ENCODE measurements at places on chromosomes 12 and 14. TPM values are rescaled to one million over a fixed set of nuclear protein-coding genes. Genes with fewer than 3 reads are reported as not detected.

DNA sequence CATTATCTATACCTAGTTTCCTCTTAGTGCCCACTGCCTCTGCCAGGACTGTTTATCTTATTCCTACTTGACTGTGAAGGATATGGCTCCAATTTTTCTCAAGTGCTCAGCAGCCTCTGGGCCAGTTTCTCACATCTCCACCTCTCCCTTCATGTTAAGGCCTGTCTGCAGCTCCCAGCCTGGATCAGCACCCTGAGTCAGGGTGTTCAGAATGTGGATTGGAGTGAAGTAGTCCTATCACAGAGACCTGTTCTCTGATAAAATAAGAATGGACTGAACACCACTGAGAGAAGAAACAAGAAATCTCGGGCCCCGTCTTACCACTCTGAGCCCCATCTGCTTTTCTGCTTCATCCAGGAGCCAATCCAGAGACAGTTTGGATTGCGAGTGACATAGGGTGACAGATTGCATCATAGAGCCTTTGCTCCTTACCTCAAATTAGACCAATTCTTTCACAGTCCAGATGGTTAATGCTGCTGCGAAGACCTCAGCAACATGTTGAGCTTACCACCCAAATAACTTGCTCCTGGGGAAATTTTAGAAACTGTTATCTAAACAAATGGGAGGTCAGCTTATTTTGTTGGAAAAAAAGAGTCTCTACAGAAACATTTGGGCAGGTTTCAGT is 473.1 kb downstream of the PDZRN4 start:
- no peak for DNase-seq

GRCh38 chr12:115763982-115764621 is 513.4 kb downstream of the MED13L start:
- DNase-seq = no peak

DNA sequence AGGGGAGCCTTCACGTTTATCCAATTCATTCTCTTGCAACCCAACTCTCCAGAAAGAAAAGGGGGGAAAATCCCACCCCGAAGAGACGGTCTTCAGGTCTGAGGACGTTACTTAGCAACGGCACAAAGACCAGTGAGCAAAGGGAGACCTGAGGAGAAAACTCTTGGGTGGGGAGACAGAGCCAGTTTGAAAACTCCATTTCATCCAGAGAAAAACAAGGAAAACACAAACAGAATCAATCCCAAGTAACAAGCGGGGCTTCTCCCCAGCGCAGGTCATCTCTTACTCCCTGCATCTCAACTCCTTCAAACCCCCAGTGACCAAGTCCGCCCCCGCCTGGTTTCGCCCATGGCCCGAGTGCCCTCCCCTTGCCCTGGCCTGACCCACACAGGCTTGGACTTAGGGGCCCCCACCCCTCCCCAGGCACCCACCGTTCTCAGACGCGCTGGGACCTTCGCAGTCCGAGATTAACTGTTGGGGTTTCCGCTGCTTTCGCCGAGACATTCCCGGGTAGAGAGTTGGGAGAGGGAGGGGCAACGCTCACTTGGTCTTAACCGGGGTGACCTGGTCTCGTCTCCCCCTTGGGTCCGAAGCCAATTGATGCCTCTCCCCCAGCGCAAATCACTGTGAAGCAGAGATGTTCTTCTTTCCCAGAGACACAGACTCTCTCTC is 10.4 kb upstream of the SALL2 start:
- no peak for DNase-seq

DNA sequence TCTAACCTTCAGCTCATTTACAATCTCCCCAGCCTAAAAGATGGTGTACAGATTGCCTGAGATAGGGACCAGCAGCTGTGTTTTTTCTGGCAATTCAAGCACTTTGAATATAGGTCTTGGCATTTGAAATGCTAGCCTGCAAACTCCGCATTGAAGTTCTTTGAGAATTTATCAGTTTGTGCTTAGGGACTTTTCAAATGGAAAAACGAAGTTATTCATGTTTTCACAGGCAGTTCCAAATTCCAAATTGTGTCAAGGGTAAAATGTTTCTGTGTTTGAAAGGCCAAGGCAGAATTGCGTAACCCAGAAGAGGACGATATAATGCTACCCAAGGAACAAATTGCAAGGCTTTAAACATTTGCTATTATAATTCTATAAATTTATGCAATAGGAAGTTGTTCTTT is 168.9 kb upstream of the RASSF8 start:
- DNase-seq = peak; percentile 83

Gene P3H3
- 92.6 TPM for total RNA-seq

Gene GLI1
- total RNA-seq = 1.1 TPM

Gene IGFBP6
- 11.6 TPM for total RNA-seq

Gene CNTN1
- total RNA-seq = 0.07 TPM

Gene TRPV4
- 12.3 TPM for total RNA-seq

Measured in endothelial cell of umbilical vein (primary cell).